ENCODE measurements at places on chromosomes 7 and 10.

GRCh38 chr7:68457481-68457880, 1140.8 kb upstream of the AUTS2 start:
- DNase-seq = no peak

DNA sequence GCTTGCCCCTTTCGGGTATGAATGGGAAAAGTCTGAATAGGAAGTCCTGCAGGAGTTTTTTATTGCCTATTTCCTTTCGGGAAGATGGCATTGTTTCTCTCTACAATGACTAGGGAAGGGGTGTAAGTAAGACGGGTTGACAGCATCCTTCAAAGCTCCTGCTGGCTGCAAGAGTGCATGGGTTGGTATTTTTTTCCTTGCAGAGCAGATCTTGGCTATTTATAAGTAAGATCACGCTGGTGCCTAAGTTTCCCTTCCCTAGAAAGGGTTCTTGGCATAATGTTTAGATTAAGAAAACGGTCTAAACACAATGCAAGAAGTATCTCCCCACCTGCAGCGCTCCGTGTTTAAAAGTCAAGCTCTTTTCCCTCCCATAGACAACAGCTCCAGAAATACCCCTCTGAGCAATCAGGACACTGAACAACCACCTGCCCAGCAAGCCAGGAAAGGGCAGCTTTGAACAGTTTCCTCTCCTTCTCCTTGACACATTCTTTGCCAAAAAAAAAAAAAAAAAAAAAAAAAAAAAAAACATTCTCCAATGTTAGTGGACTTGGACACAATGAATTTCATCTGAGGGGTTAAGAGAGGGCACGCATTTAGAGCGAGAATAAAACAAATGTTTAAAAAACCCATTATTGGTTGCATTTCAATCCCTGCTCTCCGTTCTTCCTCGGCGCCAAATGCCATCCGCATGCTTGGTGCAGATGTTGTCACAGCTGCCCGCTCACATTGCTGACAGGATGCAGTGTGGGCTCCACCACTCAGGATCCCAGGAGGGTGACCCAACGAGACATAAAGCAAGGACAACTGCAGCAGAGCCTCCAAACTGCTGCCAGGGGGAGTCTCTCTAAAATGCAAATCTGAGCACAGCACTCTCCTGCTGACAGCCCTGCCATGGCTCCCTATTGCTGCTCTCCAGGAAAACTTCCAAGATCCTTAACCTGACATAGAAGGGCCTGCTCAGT, 427.4 kb upstream of the MGMT start:
- DNase-seq = no peak

GRCh38 chr7:46220066-46220630, 299.1 kb upstream of the IGFBP3 start:
- no peak for DNase-seq

DNA sequence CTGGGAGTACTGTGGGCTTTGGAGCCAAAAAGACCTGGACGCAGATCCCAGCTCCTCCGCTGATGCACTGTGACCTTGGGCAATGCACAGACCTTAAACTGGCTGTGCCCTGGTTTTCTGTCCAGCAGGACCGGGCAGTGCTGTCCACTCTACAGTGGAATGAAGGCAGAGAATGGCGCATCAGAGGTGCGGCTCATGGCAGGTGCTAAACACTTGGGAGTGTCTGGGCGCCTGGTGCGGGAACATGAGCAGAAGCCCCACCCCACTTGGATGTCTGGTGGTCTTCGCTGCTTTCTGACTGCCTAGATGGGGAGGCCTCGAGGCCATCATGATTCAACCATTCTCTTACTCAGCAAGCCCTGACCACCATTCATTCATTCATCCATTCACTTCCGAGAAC, 153.7 kb downstream of the GRK5 start:
- DNase-seq = no peak

GRCh38 chr7:43933902-43934560, 7.8 kb downstream of the UBE2D4 start:
- no peak for DNase-seq

GRCh38 chr10:132500781-132501415, 36.7 kb upstream of the INPP5A start:
- DNase-seq = no peak

- no peak for DNase-seq
Observed at GRCh38 chr7:16531707-16532106, 5.1 kb downstream of the LRRC72 start.

DNA sequence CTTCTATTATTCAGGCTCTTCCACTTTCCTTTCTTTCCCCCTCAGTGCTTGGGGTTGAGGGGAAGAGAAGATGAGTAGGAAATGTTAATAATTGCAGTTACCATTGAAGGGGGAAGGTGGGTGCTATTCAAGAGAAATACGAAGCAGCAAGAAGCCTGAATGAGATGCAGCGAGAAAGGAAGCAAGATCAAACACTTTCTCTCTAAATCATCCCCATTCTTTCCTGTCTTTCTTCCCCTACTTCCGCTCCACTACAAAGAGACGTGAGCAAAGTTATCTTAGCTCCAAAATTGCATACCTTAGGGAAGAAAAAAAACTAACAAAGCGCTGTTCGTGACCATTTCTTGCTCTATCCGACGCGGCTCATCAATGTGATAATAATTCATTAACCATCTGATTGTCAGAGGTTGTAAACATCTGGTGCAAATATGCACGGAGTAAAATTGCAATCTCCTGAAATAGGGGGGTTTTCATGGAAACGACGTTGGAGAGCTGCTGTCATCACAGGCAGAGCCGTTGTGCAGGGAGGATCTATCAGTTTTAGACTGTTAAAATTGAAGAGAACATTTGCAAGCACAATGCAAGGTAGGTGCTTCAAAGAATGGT, 15.2 kb upstream of the PARD3 start:
- no peak for DNase-seq

DNA sequence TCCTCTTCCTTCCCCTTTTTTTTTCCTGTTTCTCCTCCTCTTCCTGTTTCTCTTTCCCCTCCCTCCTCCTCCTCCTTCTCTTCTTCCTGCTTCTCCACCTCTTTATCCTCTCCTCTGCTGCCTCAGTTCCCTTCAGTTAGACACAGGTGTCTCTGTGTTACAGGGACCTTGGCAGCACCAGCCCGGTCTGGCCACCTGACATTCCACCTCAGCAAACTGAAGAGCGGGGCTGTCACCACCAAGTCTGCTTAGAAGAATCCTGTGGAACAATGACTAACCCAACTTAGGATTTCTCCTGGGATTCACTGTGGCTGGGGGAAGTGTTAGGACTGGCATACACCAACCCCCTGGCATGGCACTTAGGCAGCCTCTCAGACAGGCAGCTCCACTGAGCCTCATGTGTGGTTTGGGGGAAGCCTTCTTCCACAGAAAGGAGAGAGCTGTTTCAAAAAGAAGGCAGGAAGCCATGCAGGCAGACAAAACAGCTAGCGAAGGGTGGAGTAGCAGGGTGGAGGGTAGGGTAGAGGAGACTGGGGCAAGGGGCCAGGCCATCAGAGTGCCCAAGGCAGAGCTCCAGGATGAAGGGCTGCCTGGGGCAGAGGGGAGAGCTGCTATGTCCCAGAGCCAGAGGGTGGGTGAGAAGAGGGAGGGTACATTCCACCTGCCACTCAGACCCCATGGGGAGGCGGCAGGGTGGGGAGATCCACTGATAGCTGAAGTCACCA, 13.2 kb upstream of the GDF10 start:
- no peak for DNase-seq

- no peak for DNase-seq
Observed at GRCh38 chr7:107678110-107678753, 17.6 kb downstream of the SLC26A4 start.

DNA sequence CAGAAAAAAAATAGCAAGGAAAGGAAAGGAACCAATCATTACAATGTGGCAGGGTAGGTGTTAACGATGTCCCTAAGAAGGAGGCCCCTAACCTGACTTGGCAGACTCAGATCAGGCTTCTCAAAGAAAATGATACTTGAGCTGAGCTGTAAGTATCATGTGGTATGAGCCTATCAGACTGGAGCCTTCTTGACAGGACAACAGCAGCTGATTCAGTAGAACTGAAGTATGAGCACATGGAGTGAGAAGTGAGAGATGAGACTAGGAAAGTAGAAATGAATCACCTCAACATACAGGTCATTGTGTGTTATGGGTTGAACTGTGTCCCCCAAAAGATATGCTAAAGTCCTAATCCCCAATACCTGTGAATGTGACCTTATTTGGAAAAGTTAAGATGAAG, 66.3 kb downstream of the MTERF1 start:
- DNase-seq = no peak

DNA sequence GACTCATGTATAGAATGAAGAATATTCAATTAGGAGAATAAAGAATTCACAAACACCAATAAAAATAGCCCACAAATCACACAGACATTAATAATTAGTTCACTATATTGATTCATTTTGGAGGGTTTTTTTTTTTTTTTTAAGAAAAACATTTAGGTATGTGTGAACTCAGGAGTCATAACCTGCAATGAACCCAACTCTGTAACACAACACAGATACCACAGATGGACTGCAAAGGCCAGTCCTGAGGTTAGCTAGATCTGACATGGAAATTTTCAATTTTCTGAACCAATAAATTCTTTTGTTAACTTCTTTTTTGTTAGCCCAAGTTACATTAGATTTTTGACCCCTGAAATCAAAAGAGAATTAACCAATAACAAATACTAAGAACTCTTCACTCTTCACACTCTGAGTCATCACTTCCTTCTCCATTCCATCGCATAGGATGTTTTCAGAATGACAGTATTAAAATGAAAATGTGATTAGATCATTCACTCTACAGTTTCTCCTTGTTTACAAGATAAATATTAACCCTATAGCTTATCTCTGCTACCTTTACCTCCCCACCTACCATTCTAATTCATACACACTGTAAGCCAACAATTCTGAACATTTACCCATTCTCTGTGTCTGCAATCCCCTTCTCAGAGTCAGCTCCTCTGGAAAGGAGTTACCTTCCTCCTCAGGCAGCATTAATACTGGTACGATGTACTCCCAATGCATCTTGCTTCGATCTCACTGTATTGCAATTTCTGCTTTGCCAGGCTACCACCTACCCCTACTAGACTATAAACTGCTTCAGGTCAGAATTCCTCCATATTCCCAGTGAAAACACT, 141.5 kb downstream of the LRRN3 start:
- no peak for DNase-seq

DNA sequence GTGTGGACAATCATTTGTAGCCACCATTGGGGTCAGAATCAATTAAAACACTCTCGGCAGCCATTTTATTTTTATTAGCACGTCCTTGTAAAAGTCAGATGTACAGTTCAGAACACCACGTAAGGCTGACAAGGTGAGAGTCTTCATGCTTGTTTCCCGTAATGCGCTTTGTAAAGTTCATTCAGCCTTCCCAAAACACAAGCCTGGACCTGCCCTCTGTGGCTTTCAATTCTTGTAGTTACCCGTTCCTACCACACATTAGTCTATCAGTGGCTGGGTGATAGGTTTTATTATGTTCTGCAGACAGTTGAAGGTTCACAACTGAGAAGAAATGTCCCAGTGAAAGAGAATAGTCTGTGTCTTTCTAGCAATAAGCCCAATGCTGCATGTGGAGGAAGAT, 35.4 kb downstream of the GAD2 start:
- no peak for DNase-seq

DNA sequence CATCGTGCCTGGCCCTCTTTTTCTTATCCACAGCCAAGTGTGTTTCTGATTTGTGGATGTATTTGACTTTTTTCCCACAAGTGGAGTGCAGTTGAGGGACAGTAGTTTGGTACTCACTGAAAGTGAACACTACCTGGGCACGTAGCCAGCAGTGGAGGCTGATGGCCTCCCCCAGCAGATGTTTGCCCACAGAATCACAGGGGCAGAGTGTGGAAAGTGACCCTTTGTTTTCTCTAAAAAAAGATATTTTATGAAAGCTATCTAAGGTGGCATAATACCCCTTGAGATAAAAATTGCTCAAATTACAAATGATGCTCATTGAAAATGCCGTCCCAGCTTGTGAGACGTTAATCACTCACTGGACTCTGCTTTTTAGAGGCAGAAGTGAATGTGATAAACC, 29.1 kb downstream of the WDR37 start:
- DNase-seq = no peak

DNA sequence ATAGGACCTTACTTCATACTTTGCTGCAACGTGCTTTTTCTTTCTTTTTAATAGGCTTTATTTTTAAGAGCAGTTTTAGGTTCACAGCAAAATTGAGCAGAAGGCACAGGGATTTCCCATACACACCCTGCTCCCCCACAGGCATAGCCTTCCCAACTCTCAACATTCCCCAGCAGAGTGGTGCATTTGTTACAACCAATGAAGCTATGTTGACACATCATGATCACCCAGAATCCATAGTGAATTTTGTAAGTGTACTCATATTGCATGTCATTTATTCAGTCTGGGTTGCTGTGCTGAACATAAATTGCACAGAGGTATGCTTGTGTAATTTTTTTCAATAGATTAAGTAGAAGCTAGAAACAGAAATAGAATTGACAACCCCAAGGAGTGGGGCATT, 327.3 kb downstream of the INHBA start:
- DNase-seq = no peak

DNA sequence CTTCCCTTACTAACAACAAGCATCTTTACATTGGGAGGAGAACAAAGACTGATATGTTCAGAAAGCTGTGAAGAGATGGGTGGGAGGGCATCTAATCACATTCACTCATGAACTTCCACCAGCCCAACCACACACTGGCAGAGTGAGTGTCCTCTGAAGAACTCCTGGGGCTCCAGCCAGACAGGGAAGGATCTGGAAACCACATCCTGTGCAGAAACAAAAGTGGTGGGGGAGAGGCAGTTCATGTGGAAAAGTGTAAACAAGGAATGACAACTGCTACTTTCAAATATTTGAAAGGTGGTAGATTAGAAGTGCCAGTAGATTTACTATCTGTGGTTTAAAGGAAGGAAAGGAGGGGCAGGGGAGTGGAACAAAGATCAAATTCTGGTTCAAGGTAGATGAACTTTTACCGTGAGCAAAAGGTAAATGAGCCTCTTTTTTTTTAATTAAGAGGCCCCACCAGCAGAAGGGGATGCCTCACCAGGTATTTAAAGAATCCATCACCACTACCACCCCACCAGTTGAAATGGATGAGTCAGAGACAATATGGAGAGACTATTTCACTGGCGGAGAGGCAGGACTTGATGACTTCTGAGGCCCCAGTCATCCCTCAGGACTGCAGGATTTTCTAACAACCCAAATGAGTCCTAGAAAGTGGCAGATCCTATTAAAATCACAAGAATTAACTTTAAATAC, 34.5 kb downstream of the GOT1 start:
- DNase-seq = no peak

- no peak for DNase-seq
Observed at GRCh38 chr7:42720012-42720411, 191.9 kb downstream of the C7orf25 start.

GRCh38 chr7:7918736-7919448, 49.7 kb upstream of the GLCCI1 start:
- DNase-seq = no peak

Data from stimulated activated CD4-positive, alpha-beta T cell treated with anti-CD3 and anti-CD28 coated beads, Interleukin-1b, Interleukin-23, amount 100 ng/mL, for 4 hours (primary cell).